ENCODE measurements at places on chromosomes 11 and 22. TPM values are rescaled to one million over a fixed set of nuclear protein-coding genes. Genes with fewer than 3 reads are reported as not detected.

DNA sequence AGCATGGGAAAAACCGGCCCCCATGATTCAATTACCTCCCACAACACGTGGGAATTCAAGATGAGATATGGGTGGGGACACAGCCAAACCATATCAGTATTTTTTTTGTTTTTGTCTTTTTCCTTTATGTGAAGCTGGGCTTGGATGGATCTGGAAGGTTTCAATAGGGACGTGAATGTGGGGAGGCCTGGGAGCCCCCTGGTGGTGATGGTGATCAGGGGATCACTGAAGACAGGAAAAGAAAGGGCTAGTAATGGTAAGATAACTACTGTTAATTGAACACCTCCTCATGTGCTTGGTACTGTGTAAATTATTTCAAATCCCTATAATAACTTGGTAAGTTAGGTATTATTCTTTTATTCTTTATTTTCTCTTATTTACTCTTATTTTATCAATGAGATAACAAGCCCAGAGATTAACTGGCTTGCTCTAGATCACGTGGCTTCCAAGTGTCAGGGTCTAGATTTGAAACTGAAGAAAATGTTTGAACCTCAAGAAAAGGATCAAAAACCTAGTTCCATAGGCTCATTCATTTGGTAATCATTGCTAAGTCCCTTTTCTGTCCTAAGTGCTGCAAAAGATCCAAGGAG is 364.2 kb downstream of the TENM4 start:
- H3K4me3 ChIP-seq: no peak overlapping the region
- peaks cover 9% of the 10 kb centered on the region for H3K4me1 ChIP-seq
- H3K27me3 ChIP-seq: no peaks in the 10 kb centered on the region
- no peak overlapping the region for H3K27ac ChIP-seq

DNA sequence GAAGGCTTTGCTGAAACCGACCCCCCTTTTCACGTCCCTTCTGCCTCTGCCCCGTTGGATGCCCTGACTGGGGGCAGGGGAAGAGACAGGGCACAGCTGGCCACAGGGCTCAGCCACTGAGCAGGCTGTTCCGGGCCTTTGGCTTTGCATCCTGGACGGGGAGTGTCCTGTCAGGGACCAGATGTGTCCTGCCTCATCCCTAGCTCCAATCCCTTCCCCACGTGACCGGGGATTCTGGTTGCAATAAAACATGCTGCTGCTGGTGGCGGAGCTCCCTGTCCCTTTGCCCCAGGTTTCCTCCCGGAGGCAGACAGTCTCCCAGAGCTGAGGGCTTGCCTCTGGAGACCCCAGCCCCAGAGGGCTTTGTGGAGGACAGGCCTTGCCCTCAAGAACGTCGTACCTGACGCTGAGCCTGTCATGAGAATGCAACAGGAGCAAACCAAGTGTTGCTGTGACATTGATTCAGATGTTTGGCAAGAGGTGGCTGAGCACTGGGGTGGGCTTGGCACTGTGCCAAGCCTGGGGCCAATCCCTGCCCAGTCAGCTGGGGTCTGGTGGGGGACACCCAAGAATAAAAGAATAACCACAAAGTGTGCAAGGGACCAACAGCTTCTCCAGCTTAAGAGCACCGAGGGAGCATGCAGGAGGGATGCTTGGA is 7.3 kb downstream of the CDC42EP2 start:
- H3K4me3 ChIP-seq: no peak overlapping the region
- peaks cover 3% of the 10 kb centered on the region for H3K4me1 ChIP-seq
- no peak for DNase-seq

DNA sequence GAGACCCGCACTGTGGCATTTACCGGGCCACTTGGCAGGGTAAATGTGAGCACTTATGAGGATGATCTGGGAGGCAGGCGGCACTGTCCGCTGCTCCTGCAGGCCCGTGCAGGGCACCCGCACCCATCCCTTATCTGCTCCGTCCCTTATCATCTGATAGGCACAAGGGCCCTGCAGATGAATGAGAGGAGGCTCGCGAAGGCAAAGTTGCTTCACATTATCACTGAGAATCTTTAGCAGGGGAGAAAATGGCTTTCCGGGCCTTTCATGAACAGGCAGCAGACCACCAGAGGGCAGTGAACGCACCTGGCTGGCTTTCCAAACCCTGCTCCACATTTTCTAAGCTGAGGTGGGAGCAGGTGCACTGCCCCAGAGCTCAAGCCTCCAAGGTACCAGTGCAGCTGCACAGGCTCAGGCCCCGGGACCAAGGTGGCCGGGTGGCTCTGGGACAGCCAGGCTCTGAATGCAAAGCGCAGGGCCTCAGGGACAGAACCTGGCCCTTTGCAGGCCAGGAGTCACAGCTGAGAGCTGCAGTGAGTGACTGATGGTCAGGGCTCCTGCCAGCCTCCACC is 165.6 kb downstream of the SHANK2 start:
- H3K36me3 ChIP-seq: peaks cover 16% of the 10 kb centered on the region
- no peak overlapping the region for H3K4me3 ChIP-seq
- no peaks in the 10 kb centered on the region for H3K27me3 ChIP-seq

GRCh38 chr11:114168691-114169090 is 109.2 kb downstream of the ZBTB16 start:
- H3K27me3 ChIP-seq: no peaks in the 10 kb centered on the region
- DNase-seq: no peak
- no peak overlapping the region for H3K27ac ChIP-seq
- no peaks in the 10 kb centered on the region for H3K36me3 ChIP-seq
- peaks cover 36% of the 10 kb centered on the region for H3K4me1 ChIP-seq
- no peak overlapping the region for H3K4me3 ChIP-seq

Gene P2RY2
- total RNA-seq: 0.55 TPM
